ENCODE measurements at places on chromosomes 4 and X. TPM values are rescaled to one million over a fixed set of nuclear protein-coding genes. Genes with fewer than 3 reads are reported as not detected.

The TMEM31 gene
- not detected for total RNA-seq

DNA sequence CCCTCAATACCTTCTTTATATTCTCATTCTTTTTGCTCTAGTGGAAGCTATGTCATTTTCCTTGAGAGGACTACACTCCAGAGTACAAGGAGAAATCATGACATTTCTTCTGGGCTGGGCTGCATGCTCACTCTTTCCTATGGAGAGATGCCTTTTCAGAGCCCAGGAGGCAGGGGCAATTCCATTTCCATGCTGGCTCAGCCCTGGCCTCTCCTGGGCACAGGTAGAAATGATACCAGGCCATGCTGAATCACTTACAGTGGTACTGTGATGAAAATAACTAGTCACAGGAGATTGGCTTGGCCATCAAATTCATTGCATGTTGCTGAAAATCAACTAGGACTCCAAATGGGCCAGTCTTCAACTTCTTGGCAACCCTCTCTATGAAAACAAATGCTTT, 34.0 kb upstream of the PPARGC1A start:
- DNase-seq: no peak

The ATOH1 gene
- not detected for total RNA-seq

DNA sequence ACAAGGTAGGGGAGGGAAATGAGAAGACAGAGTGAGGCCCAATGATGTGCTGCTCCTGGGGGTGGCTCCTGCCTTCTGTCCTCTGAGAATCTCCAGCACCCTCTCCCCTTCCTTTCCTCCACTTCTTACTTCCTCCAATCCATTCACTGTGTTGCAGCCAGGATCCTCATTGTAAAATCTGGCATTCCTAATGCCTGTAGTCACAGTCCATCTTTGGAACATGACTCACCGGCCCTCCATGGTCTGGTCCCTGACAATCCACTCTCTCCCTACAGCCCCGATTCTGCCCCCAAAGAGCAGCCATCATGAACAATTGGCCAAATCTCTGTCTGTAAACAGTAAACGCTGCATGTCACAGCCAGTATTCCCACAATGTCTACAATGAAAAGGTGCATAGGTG, 72.9 kb downstream of the CLNK start:
- DNase-seq: no peak

All from natural killer cell (primary cell).